ENCODE measurements at places on chromosomes 16 and 17. TPM values are rescaled to one million over a fixed set of nuclear protein-coding genes. Genes with fewer than 3 reads are reported as not detected.

CTRB1 gene
- total RNA-seq, result not detected

EFCAB5 gene
- 0.18 TPM for total RNA-seq

ALOX15B gene
- 0.18 TPM for total RNA-seq

PHOSPHO1 gene
- not detected for total RNA-seq

TEX14 gene
- total RNA-seq, result not detected

SPNS3 gene
- not detected for total RNA-seq

TRPV3 gene
- total RNA-seq, result 0.53 TPM

HOXB8 gene
- total RNA-seq, result not detected

CEMP1 gene
- not detected for total RNA-seq

GJC1 gene
- 24.3 TPM for total RNA-seq

C17orf100 gene
- total RNA-seq, result 0.86 TPM

USP43 gene
- total RNA-seq, result 0.71 TPM

NTN3 gene
- total RNA-seq, result 0.35 TPM

CMTM2 gene
- not detected for total RNA-seq
